Tongue (tissue), 3 donors: ENCODE measurements at places on chromosomes 13 and 19. TPM values are rescaled to one million over a fixed set of nuclear protein-coding genes. Genes with fewer than 3 reads are reported as not detected.

The ADAMTS10 gene
- 24.8 TPM for total RNA-seq

The KIR2DL3 gene
- not detected for total RNA-seq

The NCAN gene
- under 0.01 TPM for total RNA-seq

The SIGLEC5 gene
- total RNA-seq: not detected

The RGL3 gene
- total RNA-seq: 0.10 TPM

The SIGLEC12 gene
- total RNA-seq: not detected

The NLRP4 gene
- not detected for total RNA-seq

The IGLON5 gene
- total RNA-seq: 0.10 TPM

The PEX11G gene
- total RNA-seq: 6.1 TPM

The FCHO1 gene
- 2.2 TPM for total RNA-seq

The ZNF260 gene
- total RNA-seq: 28.3 TPM

The KDELR1 gene
- 54.1 TPM for total RNA-seq

The THSD1 gene
- total RNA-seq: 24.5 TPM

The KIRREL2 gene
- total RNA-seq: 0.51 TPM

The C19orf85 gene
- total RNA-seq: not detected

The C13orf46 gene
- not detected for total RNA-seq

The CYP2A7 gene
- total RNA-seq: not detected

The SULT2A1 gene
- not detected for total RNA-seq

The TUBB4A gene
- 1.6 TPM for total RNA-seq

The MYO9B gene
- total RNA-seq: 24.1 TPM

The CLDND2 gene
- total RNA-seq: not detected

The ERICH4 gene
- not detected for total RNA-seq

The OR7C1 gene
- total RNA-seq: 0.31 TPM

The PGLYRP2 gene
- total RNA-seq: not detected

The FCER2 gene
- total RNA-seq: not detected

The TMEM150B gene
- total RNA-seq: not detected

The TEX101 gene
- not detected for total RNA-seq

The MBD3L3 gene
- total RNA-seq: not detected

The SLC5A5 gene
- not detected for total RNA-seq

The ATP1A3 gene
- 2.4 TPM for total RNA-seq

The TMEM190 gene
- total RNA-seq: not detected

The ZNF208 gene
- total RNA-seq: 8.8 TPM

The HS6ST3 gene
- 1.8 TPM for total RNA-seq

The TTC9B gene
- not detected for total RNA-seq

The ADM5 gene
- total RNA-seq: 0.92 TPM

The CGB8 gene
- total RNA-seq: not detected

The ACP7 gene
- not detected for total RNA-seq

The CPB2 gene
- not detected for total RNA-seq

The SIGLECL1 gene
- total RNA-seq: not detected

The KLHL1 gene
- total RNA-seq: 0.31 TPM

The ZNF649 gene
- 15.4 TPM for total RNA-seq

The ZNF428 gene
- total RNA-seq: 22.9 TPM

The TMEM145 gene
- not detected for total RNA-seq

The MBD3L4 gene
- not detected for total RNA-seq

The SLITRK5 gene
- total RNA-seq: 7.3 TPM

The KLK14 gene
- total RNA-seq: 0.72 TPM

The RNF113B gene
- not detected for total RNA-seq

The CACNG8 gene
- 0.10 TPM for total RNA-seq
